Upper lobe of right lung (tissue), 1 donor: ENCODE measurements at places on chromosomes 1 and 21. TPM values are rescaled to one million over a fixed set of nuclear protein-coding genes. Genes with fewer than 3 reads are reported as not detected.

ETV3L gene
- total RNA-seq, result not detected

SELENBP1 gene
- 321 TPM for total RNA-seq

CA14 gene
- 0.55 TPM for total RNA-seq

OR2G6 gene
- not detected for total RNA-seq

IRF6 gene
- 17.9 TPM for total RNA-seq

HPDL gene
- total RNA-seq, result not detected

PRAMEF20 gene
- total RNA-seq, result not detected
